NCI-H510A treated with DMSO at 0.1 percent for 48 hours (cell line): ENCODE measurements at places on chromosomes 6 and 20.

DNA sequence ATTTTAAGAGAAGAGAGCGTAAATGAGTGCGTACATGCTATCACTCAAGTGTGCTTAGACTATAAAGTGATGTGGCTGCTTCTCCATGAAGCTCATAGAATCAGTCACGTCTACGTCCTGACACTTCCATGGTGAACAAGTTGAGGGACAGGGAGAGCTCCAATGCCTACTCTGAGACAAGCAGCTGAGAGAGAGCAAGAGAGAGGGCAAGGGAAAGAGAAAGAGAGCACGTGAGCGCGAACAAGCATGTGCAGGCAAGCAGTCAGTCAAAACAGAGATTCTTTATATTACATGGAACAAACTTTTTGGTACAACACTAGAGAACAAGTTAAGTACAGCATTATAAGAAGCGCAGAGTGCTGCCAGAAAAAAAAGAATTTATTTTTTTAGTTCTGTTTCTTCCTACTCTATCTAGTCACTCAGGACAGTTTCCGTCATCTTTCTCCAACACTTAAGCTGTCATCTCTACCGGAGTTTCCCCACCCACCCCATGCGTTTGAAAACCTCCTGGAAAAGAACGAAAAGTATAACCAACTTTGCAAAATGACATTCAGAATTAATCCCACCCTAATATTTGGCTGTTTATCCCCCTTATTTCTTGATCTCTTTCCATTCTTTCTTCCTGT is 61.8 kb downstream of the EPB41L2 start:
- DNase-seq = no peak

DNA sequence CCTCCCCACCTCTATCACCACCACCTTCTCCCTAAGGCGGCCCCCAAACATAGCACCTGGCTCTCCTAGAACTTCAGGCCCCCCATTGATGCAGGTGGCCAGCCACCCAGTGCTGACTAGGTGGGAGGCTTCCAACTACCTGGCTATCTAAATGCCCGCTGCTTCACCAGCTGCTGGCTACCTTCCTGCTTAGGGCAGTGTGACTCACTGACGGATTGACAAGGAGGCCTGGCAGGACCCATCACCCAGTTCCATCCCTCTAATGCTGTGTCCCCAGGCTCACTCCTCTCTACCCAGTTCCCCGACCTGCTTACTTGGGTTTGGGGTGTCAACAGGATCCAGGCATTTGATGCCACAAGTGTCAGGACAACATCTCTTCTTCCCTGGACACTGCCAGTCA is 1.1 kb downstream of the SLPI start:
- no peak for DNase-seq

DNA sequence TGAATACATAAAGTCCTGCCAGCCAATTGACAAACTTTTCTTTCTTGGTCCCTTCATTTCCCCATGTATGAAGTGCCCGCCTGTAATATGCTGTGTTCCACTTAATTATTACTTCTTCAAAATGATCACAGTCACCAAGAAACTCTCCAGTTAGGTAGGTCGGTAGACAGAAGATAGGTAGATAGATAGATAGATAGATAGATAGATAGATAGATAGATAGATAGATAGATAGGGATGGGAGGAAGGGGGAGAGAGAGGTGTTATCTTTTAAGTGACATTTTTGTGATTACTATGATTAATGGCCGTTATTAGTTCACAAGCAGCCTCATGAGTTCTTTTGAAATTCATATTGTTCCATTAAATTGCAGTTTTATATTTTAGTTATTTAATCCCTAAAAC is 79.5 kb upstream of the TPD52L1 start:
- DNase-seq = no peak

DNA sequence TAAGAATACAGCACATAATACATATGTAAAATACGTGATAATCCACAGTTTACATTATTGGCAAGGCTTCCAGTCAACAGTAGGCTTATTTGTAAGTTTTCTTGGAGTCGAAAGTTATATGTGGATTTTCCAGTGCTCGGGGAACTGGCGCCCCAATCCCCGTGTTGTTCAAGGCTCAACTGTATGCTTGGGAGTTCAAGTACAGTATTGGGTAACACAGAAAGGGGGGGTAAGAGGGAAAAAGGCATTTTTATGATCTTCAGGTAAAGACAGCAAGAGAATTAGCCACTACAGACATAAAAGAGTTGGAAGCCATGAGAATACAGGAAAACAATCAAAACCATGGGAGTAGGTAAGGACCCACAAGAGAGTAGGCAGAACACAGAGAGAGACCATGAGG is 16.4 kb downstream of the PSMB1 start:
- DNase-seq = no peak

- peak; percentile 31 for DNase-seq
These were observed 21.6 kb downstream of the NAPB start for GRCh38 chr20:23399568-23400241.

- no peak for DNase-seq
These were observed 15.7 kb downstream of the AFDN start for GRCh38 chr6:167842457-167842856.

DNA sequence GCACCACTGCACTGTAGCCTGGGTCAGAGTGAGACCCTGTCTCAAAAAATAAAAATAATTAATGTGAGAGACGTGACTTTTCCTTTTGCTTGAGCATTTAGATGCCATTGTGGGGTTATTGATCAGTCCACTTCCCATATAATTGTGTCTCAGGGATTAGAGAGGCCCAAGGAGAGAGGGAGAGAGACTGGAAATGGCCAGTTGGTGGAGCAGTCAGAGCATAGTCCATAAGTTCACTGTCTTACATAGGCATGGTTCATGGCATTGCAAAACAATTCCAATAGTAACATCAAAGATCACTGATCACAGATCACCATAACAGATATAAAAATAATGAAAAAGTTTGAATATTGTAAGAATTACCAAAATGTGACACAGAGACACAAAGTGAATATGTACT is 15.2 kb upstream of the SDHAF4 start:
- DNase-seq = no peak

DNA sequence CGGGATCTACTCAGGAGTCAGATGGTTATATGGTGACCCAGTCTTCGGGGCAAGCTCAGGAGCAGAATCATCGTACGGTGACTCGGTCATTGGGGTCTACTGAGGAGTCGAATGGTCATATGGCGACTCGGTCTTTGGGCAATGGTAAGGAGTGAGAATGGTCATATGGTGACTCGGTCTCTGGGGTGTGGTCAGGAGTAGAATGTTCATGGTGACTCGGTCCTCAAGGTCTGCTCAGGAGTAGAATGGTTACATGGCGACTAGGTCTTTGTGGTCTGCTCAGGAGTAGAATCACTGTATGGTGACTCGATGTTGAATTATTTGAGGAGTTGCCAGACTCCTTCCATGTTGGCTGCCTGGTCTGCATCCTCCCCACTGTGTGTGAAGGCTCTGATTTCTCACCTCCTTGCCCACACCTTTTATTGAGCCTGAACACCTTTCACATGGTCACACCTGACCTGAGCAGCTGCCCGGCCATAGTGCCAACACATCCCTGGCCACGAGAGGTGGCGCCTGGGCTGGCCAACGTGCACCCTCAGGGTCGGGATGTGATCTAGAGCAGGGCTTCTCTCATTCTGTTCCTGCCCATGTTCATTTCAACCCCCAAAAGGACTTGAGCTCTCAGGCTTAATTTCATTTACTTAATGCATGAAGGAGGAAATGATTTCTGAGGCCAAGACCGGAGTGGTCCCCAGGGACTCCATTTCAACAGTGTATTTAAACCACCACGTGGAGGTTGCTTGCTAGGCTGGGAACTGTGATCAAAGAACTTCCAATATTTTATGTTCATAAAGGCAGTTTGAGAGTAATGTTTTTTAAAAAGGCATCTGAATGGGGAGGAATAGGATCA is 119.5 kb downstream of the PHACTR3 start:
- DNase-seq = no peak

DNA sequence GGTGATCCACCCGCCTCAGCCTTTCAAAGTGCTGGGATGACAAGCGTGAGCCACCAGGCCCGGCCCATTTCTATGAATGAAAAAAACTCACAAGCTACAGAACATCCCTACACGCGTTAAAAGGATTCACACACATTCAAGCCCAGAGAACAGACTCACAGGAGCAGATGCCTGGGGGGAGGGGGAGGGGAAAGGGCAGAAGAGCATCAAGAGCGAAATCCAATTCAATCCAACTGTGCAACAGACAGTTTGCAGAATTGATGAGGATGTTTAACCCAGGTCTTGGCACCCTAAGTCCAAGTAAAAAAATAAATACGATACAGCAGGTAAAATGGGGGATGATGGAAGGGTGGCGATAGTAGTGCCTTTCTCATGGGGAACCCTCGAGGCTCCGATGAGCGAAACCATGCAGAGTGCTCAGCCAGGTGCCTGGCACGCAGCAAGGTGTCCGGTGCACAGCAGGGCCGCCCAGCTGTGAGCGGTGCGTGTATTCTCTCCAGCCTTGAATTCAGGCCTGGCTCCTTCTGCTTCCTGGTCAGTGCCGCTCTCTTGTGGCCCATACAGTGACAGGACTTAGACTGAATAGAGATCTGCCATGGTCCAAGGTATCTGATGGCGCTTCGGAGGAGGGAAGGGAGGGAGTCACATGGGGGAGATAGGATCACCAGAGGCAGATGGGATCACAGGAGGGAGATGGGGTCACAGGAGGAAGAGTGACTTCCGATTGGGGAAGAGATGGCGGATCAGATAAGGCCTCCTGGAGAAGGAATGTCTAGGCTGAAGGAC is 35.4 kb upstream of the ANGPT4 start:
- DNase-seq = no peak

DNA sequence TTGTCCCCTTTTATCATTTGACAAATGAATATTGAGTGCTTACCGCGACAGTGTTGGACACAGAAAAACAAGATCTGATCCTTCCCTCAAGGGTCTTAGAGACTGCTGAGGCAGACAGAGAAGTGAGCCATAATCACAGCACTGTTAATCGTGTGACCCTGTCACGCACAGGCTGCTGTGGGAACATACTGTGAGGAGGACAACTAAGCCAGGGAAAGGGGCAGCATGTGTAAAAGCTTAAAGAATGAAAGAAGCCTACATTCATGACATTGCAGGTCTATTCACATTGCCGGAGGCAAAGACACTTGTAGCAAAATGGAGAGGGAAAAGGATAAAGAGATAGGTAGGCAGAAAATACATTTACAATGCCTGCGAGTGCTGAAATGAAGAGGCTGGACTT is 32.7 kb downstream of the TRDN start:
- no peak for DNase-seq

DNA sequence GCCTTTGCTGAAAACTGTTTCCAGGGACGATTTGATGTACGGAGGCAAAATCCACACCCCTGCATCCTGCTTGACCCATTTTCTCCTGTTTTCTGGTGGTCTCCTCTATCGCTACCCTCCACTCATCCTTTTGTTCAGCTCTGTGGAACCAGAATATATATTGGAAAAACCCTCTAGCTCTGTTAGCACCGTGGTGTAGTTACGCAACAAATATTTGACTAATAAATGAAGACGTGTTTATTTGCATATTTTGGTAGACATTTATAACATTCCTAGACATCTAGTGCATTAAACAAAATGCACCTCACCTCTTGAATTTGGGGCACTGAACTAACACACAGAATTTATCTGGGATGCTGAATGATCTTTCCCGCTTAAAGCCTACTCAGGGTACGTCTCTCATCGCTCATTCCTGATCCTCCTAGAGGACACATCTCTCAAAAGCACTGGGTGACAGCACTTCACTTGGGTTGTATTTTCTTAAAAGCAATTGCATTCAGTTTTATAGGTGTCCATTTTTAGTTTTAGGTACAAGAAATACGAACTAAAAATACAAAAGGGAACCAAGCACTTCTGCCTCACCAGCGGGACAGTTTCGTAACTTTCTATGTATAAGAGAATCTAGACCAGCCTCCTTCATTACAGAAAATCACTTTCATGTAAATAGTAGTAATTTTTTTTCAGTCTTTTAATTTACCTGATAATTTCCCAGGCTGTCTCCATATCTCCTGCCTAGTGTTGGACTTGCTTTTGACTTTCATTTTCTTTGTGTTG is 59.2 kb downstream of the SNRNP48 start:
- DNase-seq = no peak

DNA sequence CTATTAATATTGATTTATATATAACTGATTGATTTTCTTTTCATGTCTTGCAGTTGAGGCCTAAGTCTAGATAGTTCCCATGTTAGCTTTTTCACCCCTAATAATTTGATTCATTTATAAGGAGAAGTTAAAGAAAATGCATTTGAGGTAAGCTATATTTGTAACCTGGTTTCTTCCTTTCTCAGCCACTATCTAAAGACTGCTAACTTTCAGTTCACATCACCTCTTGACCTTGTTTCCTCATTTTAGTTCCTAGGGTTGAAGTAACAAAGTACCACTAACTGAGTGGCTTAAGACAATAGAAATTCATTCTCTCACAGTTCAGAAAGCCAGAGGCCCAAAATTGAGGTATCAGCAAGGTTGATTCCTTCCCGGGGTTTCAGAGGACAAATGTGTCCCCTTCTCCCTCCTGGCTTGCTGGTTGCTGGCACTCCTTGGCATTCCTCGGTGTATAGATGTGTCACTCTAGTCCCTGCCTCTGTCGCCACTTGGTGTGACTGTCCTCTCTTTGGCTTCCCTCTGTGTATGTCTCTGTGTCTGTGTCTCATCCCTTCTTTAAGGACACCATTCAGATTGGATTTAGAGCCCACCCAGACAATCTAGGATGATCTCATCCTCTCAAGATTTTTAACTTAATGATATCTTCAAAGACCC is 55.9 kb upstream of the C20orf144 start:
- no peak for DNase-seq

GRCh38 chr6:106141441-106142237 is 55.5 kb downstream of the PRDM1 start:
- DNase-seq = no peak

- no peak for DNase-seq
These were observed 76.9 kb upstream of the SIRPA start for GRCh38 chr20:1818247-1818840.

DNA sequence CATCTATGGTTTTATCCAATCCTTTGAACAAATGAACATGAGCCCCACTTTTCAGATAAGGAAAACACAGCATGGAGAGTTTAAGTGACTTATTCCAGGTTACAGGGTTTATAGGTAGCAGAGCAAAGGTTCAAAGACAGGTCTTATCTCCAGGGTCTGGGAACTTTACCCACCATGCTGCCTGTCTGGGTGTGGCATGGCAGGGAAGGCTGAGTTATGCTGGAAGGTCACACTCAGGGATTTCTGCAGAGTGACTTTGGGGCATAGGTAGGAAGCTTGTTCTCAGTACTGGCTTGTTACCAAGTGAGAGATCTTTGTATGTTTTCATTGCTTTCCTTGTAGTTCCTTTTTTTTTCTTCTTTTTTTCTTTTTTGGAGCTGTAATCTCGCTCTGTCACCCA is 1.8 kb downstream of the ZNF831 start:
- no peak for DNase-seq

- DNase-seq = no peak
These were observed 1358.5 kb upstream of the CITED2 start for GRCh38 chr6:140732991-140733390.

GRCh38 chr6:22308939-22309338 is 12.1 kb upstream of the PRL start:
- no peak for DNase-seq

GRCh38 chr6:109450801-109451200 is 4.8 kb downstream of the MICAL1 start:
- no peak for DNase-seq

- peak; percentile 27 for DNase-seq
These were observed 186.9 kb upstream of the SLC24A3 start for GRCh38 chr20:19025430-19026120.

- no peak for DNase-seq
These were observed 141.2 kb downstream of the NRN1 start for GRCh38 chr6:5865506-5866031.
